NCI-H446 treated with DMSO at 0.1 percent for 48 hours (cell line): ENCODE measurements at places on chromosomes 12 and 14.

GRCh38 chr12:114361545-114361944, 44.4 kb downstream of the TBX5 start:
- no peak for DNase-seq

DNA sequence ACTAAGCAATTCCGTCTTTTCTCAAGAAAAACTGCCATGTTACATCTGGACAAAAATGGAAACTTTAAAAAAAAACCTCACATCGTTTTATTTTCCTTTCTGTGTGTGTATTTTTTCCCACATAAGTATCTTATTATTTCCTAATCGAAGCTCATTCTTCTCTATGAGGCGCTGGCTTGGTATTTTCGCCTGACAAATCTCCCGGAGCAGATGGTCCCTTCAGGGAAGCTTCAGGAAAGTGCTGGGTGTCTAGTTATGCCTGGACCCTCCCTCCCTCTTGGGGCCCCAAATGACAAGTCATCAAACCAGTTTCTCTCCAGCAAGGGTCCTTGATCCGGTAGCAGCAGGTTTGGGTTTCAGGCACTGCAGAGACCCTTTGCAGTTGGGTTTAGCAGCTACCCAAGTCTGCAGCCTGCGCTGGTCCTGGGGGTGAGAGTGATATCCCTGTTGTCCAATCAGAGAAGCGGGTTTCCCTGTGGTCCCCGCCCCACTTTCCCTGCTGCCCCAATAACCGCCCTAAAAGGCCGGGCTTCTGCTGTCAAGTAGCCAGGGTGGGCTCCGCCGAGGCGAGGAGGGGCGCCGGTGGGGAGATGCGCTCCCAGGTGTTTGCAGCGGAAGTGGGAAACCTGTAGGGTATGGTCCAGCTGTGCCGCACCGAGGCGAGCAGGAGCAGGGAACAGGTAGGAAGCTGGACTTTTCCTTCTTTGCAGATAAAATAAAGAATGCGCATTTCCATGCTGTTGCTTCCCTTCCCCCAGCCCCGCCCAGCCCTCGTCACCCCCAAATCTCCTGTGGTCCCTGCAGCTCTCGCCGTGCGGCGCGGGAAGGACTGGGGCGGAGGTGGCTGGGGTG, at the start of gene CNTN1:
TSS of gene CNTN1 (plus strand) at position 527 of the 852 bp plus-strand sequence.
- peak; percentile 81 for DNase-seq

DNA sequence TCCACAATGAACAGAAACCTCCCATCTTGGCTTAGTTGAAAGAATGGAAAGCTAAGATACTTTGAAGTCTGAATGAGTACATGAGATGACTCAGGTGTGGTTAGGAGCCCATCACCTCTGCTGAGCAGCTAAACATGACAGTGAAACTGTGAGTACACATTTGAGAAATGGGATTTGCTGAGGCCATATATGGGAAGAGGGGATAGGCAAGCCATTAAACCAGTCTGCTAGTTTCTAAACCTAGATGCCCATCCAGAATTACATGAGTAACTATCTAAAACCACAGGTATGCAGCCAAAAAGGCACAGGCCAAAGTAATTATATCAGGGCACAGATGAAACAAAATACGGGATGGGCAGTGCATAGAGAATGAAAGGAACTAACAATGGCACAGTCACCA, 41.2 kb downstream of the NKX2-1 start:
- DNase-seq = no peak

DNA sequence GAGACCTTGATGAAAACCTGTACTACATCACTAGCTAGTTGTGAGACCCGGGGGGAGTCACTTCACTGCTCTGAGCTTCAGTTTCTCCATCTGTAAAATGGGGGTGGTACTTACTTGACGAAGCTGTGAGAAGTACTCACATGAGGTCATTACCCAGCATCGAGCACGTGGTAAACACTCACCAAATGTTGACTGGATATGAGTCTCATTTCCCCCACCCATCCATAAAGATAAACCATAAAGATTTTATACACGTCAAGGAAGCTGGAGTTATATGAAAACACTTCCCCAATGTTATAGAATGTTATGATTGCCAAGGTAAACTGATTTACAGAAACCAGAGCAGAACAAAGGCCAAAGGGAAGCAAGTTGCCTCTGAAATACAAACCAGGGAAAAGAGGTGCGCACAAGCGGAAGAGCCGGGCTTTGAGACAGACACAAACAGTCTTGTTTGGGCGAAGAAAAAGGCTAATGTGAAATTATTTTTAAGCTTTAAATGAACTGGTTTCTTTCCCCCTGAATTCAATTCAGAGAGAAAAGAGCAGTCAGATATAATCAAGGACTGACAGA, 536.8 kb downstream of the MED13L start:
- no peak for DNase-seq

GRCh38 chr14:63543826-63544406, 739 bp upstream of the PPP2R5E start:
- DNase-seq = no peak

GRCh38 chr14:61492474-61492873, 171.1 kb downstream of the PRKCH start:
- DNase-seq = no peak

DNA sequence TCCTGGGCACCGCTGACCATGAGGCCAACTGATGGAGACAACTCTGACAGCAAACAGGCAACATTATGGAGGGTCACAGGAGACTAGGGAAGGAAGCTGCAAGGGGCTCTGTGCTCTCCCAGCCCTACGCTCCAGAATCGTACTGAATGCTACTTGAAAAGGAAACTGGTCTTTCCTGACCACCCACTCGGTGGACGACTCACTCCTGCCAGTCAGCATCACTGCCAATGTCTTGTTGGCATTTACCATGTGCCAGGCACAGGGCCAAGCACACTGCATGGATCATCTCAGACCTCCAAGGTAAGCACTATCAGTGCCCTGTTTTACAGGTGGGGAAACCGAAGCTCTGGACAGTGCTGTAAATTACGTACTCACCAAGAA, 38.0 kb downstream of the CCDC85C start:
- no peak for DNase-seq

- no peak for DNase-seq
These were observed 220.5 kb upstream of the PRICKLE1 start for GRCh38 chr12:42810006-42810405.

GRCh38 chr12:56634242-56634836, 4.2 kb upstream of the BAZ2A start:
- DNase-seq = no peak

DNA sequence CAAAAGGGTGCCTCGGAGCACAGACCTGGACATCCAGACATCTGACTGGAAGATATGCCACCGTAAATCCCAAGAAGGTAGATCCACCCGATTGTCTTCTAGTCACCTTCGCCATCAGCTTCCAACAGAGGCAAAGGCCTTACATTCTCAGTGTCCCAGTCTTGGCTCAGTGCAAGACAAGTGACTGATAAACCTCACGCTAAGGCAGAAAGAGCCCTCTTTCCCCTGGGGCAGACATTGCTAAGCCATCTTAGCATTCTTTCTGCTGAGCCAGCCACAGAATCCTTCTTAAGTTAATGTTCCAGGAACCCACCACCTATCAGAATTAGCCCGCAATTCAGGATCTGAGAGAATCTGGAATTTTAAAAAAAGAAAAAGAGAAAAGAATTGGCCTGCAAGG, 4.3 kb upstream of the PLEKHG6 start:
- DNase-seq = no peak

DNA sequence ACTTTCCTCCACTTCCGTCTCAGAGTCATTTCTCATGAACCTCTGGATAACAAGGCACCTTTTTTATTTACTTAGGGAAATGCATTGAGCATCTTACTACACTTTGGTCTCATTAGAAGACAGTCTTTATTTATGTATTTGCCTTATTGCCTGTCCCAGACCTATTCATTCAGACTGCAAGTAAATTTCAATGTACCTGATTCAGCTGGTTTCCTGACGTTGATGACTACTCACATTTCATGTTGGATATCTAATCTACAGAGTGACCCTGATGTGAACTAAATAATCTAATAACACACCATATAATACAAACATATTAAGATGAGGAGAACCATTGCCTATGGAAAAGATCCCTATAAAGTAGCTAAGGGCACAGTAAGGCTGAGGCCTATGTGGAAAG, 267.7 kb downstream of the SLC6A15 start:
- DNase-seq = no peak

GRCh38 chr12:52523824-52524223, 3.6 kb upstream of the KRT5 start:
- DNase-seq = no peak

- no peak for DNase-seq
These were observed 23.8 kb downstream of the ATP6V1D start for GRCh38 chr14:67335781-67336180.

GRCh38 chr14:63897721-63898163, 44.9 kb downstream of the SYNE2 start:
- DNase-seq = no peak

DNA sequence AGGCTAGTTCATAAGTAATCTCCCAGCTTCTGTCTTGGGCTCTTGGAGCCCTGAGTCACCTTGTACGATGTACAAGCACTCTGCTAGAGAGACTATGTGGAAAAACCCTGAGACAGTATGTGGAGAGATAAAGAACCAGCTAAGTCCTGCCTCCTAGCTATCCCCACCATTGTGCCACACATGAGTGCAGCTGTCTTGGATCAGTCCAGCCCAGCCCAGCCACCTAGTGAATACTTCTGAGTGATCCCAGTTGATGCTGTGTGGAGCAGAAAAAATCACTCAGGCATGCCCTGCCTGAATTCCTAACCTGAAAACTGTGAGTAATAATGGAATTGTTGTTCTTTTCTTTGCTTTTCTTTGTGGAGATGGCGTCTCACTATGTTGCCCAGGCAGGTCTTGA, 5.1 kb upstream of the SERPINA6 start:
- DNase-seq = no peak

DNA sequence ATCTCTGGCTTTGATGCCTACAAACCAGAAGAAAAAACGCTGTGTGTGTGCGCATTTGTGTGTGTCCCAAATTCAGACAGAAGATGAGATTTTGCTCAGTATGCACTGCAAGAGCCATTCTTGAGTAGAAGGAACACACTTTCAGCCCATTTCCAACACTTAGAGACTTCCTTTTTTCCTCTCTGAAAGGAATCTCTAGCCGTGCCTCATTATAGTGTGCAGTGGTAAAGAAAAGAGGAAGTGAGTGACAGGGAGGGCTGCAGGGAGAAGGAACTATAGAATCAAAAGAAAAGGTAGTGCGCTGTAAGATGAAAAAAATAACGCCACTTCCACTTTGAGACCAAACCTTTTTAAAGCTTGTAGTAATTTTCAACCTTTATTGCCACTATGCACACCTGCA, 1400.9 kb upstream of the FLRT2 start:
- DNase-seq = no peak

DNA sequence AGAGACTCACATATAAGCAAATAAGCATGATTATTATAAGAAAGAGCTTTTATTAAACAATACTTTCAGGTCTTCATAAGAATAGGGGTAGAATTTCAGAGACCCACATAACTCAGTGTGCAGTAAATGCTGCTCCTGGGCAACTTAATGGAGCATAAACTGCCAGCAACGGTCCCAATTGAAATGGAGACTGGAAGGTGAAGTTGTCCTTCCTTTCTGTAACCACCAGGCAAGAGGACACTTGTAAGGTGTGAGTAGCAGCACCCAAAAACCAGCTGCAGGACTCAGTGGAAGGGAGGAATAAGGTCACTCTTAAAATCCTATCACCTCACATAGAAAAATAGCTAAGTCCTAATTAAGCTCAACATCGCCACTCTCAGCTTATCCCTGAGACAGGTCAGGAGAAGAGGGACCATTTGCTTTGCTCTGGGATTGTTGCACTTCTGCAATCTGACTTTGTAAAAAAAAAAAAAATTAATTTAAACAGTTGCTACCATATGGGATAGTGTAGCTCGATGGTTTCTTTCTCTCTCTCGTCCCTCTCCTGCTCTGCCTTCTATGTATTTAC, 22.7 kb upstream of the LTA4H start:
- no peak for DNase-seq

DNA sequence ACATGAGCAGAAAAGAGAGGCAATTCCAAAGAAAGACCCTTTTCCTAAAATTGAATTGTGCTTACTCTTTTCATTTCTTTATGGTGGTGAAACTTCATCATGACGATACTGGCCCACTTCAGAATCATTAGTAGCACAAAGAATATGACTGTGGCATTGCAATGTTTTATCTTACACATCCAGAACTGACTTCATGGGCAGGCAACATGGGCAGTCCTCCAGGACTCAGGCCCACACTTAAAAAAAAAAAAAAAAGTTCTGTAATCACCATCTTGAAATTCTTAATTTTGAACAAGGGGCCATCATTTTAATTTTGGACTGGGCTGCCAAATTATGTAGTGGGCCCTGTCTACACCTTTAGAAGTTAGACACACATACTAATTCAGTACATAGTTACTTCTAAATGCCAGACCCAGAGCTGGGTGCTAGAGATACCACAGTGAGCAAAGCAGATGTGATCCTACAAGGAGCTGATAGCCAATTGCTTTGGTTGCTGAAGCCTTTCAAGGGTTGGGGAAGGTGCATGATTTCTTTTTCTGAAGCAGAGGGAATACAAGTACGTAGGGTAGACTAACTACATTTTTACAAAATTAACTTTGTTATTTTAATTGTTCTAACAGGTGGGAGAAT, 35.2 kb downstream of the HELB start:
- no peak for DNase-seq

- DNase-seq = no peak
These were observed 12.6 kb downstream of the RAPGEF3 start for GRCh38 chr12:47746073-47746472.

- peak; percentile 74 for DNase-seq
These were observed 91.1 kb downstream of the IRF2BPL start for GRCh38 chr14:76937181-76938091.

DNA sequence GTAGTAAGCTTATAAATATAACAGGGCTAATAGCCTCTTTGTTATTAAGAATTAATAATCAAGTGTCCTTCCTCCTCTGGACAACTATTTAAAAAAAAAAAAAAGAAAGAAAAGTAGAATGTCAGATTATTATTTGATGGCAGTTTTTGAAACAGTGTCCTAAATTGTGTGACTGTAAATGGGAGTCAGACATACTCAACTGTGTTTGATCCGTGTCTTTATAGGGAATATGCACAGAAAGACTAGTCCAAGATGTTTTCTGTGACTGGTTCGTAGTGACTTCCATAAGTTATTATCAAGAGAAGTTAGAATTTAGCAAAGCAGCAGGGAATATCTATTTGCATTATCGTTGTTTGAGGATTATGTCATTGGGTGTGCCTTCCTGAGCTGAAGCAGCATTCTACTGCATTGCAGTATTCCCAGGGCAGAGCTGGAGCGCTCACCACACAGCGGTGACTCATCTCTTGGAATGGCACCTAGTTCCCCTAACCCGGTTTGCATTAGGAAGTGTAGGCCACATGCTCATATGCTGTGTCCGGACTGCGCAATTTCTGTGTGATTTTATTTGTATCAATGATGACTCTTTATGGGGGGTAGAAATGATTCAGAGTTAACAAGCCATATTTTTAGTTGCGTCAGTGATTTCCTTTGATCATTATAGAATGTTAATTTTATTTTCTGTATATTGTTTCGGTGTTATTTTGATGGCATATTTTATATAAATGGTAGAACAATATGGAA, 7.9 kb downstream of the DYNC1H1 start:
- DNase-seq = peak; percentile 95
